NCI-H460 (cell line): ENCODE measurements at places on chromosomes 2 and 18. TPM values are rescaled to one million over a fixed set of nuclear protein-coding genes. Genes with fewer than 3 reads are reported as not detected.

The KANSL3 gene
- 25.1 and 30.5 TPM in 2 replicates for total RNA-seq

The GPR45 gene
- total RNA-seq: not detected in 2 replicates

The TMEM247 gene
- not detected in 2 replicates for total RNA-seq

The IL36RN gene
- total RNA-seq: not detected in 2 replicates

The EMILIN1 gene
- total RNA-seq: 0.22 TPM in 1 of 2 replicates, not detected in the other

The PSMA8 gene
- not detected in 2 replicates for total RNA-seq

The VSNL1 gene
- not detected in 2 replicates for total RNA-seq

The NEB gene
- total RNA-seq: 0.23 and 1.4 TPM in 2 replicates

The MROH2A gene
- not detected in 2 replicates for total RNA-seq

The ALPG gene
- not detected in 2 replicates for total RNA-seq

The CYP27A1 gene
- total RNA-seq: 0.40 TPM in 1 of 2 replicates, not detected in the other

The MERTK gene
- total RNA-seq: 1.1 and 1.2 TPM in 2 replicates

The ANKRD29 gene
- total RNA-seq: 6.9 and 7.4 TPM in 2 replicates

The PJVK gene
- total RNA-seq: 0.40 and 1.0 TPM in 2 replicates

The CD302 gene
- total RNA-seq: 1.6 and 2.0 TPM in 2 replicates

The ARPC2 gene
- 231 and 247 TPM in 2 replicates for total RNA-seq

The BZW1 gene
- 1,294 and 1,408 TPM in 2 replicates for total RNA-seq

The REG3G gene
- total RNA-seq: not detected in 2 replicates

The EML6 gene
- total RNA-seq: 0.09 and 0.17 TPM in 2 replicates

The NT5C1B gene
- not detected in 2 replicates for total RNA-seq

The DLGAP1 gene
- 1.8 and 2.2 TPM in 2 replicates for total RNA-seq

The SH3BP4 gene
- 28.2 and 36.9 TPM in 2 replicates for total RNA-seq

The VAMP5 gene
- total RNA-seq: 0.25 TPM in 1 of 2 replicates, not detected in the other

The VAPA gene
- total RNA-seq: 321 and 343 TPM in 2 replicates

The SPP2 gene
- not detected in 2 replicates for total RNA-seq

The NPHP1 gene
- 9.8 and 11.9 TPM in 2 replicates for total RNA-seq

The KYNU gene
- total RNA-seq: 274 and 287 TPM in 2 replicates

The SPATS2L gene
- total RNA-seq: 58.3 and 63.3 TPM in 2 replicates

The ARL6IP6 gene
- 30.4 and 34.6 TPM in 2 replicates for total RNA-seq

The EPHA4 gene
- total RNA-seq: 59.3 and 59.9 TPM in 2 replicates

The ZNF396 gene
- total RNA-seq: 1.1 and 1.2 TPM in 2 replicates

The NAT8 gene
- not detected in 2 replicates for total RNA-seq

The TUBB6 gene
- total RNA-seq: 87.1 and 102 TPM in 2 replicates

The FRZB gene
- total RNA-seq: not detected in 2 replicates

The SMYD1 gene
- not detected in 2 replicates for total RNA-seq

The RAD51AP2 gene
- total RNA-seq: not detected in 2 replicates

The UGT1A10 gene
- total RNA-seq: not detected in 2 replicates

The EFR3B gene
- 6.9 and 7.0 TPM in 2 replicates for total RNA-seq

The KCNG2 gene
- total RNA-seq: 5.2 and 6.0 TPM in 2 replicates

The ARMC9 gene
- 8.9 TPM in 2 replicates for total RNA-seq

The FOXD4L1 gene
- 0.25 TPM in 1 of 2 replicates, not detected in the other for total RNA-seq

The CD8A gene
- 0.12 and 0.29 TPM in 2 replicates for total RNA-seq

The SRD5A2 gene
- 0.05 TPM in 1 of 2 replicates, not detected in the other for total RNA-seq

The TEKT4 gene
- total RNA-seq: not detected in 2 replicates
